ENCODE measurements at places on chromosomes 16 and 17.
A peak's percentile ranks its signal among the peaks of the same experiment; 100 is the strongest.

DNA sequence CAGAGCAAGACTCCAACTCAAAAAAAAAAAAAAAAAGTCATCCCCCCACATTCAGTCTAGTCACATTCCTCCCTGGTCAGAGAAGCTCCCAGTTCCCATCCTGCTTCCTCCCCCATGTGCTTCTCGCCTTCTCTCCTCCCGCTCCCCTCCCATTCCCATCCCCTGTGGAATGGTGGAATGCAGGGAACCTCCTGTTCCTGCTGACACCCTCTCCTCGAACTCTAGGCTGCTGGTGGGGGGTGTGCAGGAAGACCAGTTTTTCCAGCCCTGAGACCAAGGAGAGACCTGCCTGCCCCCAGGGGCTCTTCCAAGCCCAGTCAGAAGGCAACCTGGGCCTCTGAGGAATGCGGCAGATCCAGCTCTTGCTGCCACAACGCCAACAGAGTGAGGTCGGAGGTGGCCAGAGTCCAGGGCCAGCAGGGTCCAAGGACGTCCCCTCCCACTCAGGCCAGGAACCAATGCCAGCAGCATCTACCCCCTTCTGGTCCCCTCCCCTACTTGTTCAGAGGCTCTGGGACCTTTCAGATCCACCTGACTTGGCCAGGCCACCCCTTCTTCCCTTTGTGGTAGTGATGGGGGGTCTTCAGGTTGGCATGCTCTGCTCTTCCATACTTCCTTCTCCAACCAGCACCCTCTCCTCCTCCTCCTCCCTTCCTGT lies 39.3 kb upstream of the TAC4 start:
- DNase-seq, result peak; percentile 51

GRCh38 chr16:85252461-85252860 lies 140.2 kb upstream of the CIBAR2 start:
- no peak for DNase-seq

- no peak for DNase-seq
Measured at GRCh38 chr17:59278406-59278805, 53.0 kb upstream of the YPEL2 start.

- no peak for DNase-seq
Measured at GRCh38 chr17:16922386-16923096, 49.4 kb downstream of the TNFRSF13B start.

DNA sequence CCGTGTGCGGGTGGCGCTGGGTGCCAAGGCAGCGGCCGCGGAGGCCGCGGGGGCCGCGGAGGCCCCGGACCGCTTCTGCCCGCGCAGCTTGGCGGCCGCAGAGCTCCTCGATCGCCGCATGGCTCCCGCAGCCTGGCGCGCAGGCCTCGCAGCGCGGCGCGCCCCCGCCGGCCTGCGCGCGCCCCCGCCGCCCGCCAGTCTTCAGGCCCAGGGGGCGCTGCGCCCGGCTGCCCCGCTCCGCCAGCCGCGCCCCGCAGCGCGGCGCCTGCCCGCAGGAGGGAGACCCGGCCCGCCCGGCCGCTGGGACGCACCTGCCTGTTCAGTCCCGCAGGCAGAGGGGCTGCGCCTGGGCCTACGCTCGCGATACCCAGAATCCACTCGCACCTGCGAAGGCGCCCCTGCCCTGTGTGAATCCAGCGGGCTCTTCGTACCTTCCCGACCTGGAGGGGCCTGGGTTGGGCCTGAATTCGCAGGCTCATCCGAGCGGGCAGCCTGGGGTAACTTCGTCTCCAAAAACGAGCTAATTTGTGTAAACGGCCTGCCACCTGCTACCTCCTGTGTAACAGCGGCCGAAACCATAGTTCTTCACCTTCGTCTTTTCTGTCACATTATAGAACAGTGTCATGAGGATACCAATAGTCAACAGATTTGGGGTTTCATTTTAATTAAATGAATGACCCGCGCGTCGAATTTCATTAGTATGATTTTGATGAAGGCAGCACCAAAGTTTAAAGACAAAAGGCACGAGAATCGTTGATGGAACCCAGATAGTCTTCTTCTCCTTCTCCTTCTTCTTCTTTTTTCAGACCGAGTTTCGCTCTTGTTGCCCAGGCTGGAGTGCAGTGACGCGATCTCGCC lies at the start of gene CENPV:
Gene CENPV, minus strand, starts transcription at position 153 of the 858 bp plus-strand sequence. Its CDS starts 33 bp downstream, at position 120.
- peak; percentile 82 for DNase-seq

DNA sequence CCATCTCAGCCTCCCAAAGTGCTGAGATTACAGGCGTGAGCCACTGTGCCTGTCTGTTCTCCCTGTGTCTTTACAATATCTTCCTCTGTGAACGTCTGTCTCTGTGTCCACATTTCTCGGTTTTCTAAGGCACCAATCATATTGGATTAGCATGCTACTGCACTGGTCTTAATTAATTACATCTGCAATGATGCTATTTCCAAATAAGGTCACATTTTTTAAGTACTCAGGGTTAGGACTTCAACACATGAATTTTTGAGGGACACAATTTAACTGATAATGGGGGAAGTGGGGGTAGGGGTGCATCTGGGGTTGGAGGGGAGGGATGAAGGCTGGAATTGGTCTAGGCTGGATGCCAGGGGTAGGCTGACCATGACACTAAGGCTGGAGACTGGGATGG lies 102.6 kb downstream of the N4BP1 start:
- no peak for DNase-seq

DNA sequence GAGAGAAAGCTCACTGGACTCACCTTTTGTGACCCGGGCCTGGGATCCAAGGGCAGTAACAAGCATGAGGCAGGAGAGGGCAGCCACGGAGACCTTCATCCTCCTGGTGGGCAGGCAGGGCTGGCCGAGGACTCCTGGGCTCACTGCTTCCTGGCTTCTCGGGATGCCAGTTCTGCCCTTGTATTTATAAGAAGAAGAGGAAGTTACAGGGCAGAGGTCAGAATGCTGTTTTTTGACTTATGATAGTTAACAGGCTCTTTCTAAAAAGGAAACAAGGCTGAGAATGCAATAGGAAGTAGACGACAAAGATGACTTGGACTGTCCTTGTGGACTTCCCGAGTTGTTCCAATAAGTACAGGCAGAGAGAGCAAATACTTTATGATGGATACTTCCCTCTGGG lies at the start of gene CCL23:
Gene CCL23, minus strand, starts transcription at position 174 of the 400 bp plus-strand sequence. Its CDS starts 75 bp downstream, at position 99.
- no peak for DNase-seq

- no peak for DNase-seq
Measured at GRCh38 chr17:57422574-57423164, 166.3 kb downstream of the MSI2 start.

DNA sequence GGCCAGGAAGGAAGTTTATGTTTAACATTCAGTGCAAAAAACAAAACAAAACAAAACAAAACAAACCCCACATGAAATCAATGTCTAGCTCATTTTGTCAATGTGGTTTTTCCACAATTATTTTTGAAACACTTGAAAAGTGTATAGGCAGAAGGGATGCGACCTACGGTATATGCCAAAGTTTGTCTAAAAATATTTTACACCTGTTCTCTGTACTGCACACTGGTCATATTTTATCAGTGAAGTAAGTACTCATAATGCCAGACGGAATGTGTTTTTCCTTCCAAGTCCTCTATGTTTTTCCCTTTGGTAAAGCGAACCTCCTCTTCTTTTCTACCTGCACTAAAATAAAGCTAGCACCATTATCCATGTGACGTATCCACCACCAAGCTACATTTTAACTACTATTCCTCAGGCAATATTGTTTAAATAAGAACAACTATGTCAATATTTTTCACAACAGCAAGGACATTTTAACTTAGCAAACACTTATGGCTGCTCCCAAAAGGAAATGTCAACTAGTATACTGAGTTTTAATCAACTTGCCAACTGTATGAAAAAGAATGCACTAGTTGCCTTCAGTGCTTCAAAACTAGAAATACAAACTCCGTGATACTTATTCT lies 10.3 kb downstream of the TOB1 start:
- DNase-seq, result no peak

GRCh38 chr17:7280519-7281073 lies 922 bp upstream of the SLC2A4 start:
- peak; percentile 96 for DNase-seq

GRCh38 chr17:7034955-7035590 lies 742 bp upstream of the SLC16A13 start:
- no peak for DNase-seq

DNA sequence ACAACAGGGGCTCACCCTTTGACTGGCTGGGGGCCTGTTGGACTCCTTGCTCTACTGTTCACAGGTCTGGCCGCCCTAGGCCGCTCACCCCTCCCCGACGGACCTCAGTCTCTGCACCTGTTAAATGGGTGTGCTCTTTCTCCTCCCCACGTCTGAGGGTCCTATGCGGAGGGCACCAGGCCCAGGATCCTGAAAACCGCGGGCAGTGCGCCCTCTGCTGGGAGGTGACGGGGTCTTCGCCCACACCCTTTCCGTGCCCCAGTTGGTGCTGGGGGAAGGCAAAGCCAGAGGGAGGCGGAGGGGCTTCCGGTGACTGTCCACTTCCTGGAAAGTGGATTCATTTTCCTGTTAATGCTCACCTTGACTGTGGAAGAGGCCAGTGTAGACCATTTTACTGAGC lies 1010.9 kb downstream of the KCNJ18 start:
- DNase-seq, result no peak

- peak; percentile 54 for DNase-seq
Measured at GRCh38 chr16:426115-426905, 861 bp downstream of the RAB11FIP3 start.

- DNase-seq, result no peak
Measured at GRCh38 chr17:17666111-17666714, 15.0 kb upstream of the RAI1 start.
